ENCODE measurements at places on chromosomes 2 and 18.

GRCh38 chr2:165691615-165692014 lies 102.4 kb downstream of the GALNT3 start:
- peak; percentile 4 for DNase-seq

DNA sequence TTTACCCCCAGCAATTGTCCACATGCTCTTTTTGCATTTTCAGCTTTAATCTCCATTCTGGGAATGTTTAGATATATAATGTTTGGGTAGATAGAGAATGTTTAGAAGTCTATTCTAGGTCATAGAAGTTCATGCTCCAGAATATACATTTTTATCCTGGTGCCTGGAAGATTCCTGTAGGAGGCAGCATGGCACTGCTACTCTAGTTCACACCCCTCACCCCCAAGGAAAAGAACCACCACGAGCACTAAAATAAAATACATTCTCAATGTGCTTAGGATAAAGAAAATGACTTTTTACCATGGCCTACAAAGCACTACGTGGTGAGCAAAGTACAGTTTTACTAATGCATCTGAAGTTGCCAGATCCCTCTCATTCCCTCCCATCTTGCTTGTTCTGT lies 53.8 kb downstream of the MYO1B start:
- DNase-seq = no peak

- DNase-seq = no peak
Measured at GRCh38 chr2:240024766-240025165, 376 bp downstream of the NDUFA10 start.

- no peak for DNase-seq
Measured at GRCh38 chr2:147482111-147482895, 362.5 kb upstream of the ACVR2A start.

DNA sequence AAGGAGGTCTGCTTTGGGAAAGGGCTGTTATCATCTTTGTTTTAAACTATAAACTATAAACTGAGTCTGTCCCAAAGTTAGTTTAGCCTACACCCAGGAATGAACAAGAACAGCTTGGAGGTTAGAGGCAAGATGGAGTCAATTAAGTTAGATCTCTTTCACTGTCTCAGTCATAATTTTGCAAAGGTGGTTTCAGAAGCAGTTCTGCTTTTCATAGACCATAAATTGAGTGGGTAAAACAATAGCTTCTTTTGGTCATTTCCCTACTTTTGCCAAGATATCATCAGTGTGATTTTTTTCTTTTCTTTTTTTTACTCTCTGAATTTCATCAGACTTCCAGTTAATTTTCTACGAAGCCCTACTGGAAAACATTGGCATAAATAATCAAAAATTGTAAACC lies 117.0 kb downstream of the AP1S3 start:
- DNase-seq = no peak

DNA sequence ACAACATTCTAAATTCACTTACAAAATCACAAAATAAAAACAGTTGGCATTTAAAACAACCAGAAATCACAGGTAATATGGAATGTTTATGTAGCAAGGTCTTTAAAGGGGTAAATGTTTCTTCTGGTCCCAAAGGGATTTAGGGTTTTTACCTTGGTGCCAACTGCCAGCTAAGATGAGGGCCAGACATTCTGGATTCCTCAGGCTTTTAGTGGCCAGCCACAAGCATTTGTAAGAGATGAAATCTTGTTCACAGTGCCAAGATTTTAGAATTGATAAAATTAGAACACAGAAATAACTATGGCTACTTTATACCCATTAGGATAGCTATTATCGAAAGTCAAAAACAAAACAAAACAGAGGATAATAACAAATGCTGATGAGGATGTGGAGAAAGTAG lies 60.4 kb upstream of the CDKL4 start:
- no peak for DNase-seq

GRCh38 chr2:234291765-234292204 lies 205.1 kb downstream of the ARL4C start:
- no peak for DNase-seq

GRCh38 chr2:112201696-112202430 lies 53.0 kb downstream of the ZC3H8 start:
- no peak for DNase-seq

DNA sequence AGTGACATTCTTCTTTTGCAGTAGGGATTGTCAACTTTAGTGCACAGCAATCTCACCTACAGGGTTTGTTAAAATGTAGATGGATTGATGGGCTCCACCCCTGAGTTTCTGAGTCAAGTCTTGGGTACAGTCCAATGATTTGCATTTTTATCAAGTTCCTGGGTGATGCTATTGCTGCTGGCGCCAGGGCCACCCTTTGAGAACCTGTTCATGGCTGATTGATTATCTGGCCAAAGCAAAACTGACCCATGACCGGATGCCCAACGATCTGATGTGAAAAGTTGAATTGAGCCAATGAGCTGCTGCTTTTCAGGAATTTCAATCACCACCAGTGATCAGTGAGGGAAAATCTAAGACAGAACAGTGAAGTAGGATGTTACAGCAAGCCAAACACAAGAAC lies 675.3 kb downstream of the TMEM182 start:
- no peak for DNase-seq

DNA sequence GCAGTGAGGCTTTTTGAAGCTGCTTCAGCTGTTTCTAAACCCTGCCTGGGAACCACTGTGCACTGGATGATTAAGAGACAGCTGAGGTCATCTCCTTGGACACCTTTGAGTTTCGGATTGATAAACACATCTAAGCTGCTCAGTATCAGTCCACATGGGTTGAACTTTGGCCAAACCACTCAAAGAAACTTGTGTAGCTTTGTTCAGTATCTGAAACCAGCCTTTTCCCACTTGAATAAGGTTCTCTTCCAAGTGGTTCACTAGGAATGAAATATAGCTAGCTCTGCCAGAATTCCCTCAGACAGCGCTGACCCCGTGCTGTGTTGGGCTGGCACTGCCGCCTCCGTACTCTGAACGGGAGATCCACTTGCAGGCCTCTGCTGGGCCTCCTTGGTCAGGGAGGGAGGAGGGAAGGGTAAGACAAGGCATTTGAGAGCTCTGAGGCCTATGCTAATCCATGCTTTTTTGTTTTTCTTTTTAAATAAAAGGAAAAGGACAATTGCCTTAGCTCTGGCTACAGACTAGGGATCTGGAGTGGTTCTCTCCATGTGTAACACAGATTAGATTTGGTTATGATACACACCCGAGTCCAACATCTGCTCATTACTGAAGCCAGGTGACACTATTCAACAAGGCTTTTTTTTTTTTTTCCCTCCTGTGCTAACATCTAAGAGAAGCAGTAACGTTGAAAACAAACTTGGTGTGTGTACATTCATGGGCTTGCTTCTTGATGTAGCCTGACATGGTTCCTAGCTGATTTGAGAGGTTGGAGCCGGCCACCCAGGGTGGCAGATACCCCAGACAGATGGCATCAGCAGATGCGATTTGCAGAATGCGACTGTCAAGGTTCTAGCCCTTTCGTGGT lies 67.7 kb downstream of the NCK2 start:
- peak; percentile 61 for DNase-seq

DNA sequence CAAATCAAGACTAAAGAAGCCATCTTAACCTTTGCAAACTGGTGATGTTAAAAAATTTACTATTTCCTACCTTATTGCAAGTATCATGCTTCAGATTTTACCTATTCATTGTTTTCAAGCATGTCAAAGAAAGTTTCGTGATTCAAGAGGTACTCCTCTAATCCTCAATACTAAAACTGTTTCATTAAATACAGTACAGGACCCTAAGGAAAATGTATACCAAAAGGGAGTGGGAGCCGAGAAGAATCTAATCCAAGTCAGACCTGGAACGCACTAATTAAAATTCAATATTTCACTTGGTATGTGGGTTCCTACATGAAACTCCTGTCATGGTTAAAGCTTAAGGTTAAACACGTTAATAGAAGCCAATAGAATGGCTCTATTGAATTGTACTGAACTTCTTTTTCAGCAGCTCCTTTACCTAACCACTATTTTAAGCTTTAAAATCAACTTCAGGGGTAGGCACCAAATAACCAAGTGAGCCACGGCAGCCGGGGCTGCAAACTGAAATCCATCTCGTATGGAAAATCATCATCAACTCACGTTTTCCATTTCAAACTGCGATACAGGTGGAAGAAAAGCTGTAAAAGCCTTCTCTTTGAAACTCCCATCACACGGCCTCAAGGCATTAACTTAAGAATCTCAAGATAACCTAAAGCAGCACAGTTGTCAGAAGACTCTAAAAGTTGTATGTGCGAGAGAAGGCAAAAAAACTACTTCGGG lies 188.8 kb downstream of the ZEB2 start:
- no peak for DNase-seq

DNA sequence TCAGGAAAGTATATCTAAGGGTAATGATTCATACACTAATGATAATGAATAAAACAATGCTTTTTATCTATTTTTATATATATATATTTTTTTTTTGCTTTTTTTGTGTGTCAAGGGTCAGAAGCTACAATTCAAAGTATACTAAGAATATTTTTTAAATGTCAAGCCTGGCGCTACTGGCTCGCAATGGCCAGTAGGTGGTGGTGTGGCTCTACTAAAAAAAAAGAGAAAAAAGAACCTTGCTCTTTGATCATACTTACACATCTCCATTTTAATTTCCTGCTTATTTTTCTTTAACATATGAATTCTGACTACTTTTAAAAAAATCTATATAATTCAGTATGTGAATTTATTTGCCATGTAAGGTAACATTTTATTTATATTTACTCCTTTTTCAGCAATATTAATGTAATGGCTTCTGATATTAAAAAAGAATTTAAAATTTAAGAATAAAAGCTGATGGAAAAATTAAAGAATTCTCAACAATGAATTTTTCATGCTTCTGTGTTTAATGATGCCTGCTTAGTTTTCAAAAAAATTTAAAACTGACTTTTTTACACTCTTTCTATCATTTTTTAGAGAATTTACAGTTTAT lies 232.9 kb downstream of the GULP1 start:
- peak; percentile 56 for DNase-seq

DNA sequence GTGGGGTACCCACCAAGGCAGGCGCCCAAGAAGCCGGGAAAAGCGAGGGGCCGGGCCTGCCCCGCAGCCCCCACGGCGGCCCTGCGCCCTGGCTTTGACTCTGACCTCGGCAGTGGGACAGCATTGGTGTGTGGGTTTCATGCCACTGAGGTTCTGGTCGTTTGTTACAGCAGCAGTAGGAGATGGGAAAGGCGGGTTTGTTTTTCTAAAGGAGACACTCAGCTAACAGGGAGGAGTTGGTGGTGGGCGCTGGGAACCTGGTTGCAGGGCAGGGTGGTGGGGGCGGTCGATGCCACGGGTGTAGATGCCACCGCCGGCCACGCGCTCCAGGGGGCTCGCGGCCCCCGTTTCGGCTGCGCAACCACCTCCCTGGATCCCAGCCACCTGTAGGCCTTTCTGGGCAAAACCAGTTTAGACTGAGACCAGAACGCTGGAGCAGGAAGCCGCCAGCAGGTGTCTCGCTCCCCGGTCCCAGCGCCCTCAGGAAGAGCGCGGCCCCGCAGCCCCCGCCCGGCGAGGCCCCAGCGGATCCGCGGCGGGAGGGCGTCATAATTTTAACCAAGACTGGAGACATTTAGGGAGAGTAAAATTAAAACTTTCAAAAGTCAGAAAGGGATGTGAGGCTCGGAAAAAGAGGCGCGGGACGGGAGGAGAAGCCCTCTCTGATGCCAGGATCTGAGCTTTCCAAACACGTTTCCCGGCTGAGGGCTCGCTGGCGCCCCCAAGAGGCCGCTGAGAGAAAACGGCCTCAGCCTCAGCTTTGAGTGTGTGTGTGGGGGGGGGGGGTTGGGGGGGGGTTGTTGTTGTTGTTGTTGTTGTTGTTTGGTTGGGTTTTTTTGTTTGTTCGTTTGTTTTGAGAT lies 17.4 kb downstream of the CIDEA start:
- peak; percentile 59 for DNase-seq

DNA sequence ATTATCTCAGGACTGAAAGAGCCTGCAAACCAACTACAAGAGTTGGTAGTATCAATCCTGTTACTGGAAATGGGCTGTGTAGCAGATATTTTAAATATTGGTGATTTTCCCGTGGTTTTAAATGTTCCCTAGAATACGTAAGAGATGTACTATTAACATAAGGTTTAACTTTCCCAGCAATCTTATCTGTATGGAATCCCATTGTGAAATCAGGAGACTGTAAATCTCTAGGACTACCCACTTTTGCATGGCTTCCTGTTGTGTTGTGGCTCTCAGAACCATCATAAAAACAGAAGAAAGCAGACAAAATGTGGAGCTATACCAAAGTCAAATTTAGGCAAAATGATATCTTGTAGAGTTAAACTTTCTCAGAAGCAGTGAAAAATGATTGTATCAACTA lies 641.5 kb upstream of the SETBP1 start:
- DNase-seq = no peak

DNA sequence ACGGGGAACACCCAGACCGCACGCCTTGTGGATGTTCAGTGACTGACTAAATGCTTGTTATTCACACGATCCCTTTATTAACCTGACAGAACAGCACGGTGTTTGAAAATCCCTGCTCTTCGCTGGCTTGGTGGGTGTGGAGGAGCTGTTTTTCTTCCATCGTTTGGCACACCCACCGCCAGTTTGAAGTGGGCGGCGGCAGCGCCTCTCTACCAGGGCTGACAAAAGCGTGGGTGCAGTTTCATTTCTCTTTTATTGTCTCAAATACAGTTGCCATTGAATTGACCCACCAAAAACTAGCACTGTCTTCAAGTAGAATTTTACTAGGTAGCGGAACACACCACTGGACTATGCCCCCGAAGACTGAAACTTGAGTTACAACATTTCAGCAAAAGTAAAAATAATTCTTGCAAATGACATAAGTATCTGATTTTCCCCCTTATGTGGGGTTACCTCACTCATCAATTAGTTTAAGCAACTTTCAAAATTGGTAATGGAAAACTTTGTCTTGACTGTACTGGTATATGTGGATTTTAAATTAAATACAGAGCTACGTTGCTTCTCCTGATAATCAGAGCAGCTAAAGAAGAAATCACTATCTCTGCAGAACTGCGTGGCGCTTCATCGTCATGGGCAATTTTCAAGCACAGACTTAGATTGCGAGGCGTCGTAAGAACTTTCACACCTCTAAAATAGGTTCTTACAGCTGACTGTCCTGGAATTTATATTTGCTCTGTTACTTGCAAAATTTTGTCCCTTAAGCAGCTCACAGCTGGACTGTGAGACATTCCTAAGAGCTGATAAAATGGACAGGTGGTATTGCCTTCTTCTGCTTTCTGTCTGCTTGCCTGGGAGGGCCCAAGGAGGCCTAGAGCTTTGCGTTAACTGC lies 60.9 kb downstream of the LDLRAD4 start:
- no peak for DNase-seq

DNA sequence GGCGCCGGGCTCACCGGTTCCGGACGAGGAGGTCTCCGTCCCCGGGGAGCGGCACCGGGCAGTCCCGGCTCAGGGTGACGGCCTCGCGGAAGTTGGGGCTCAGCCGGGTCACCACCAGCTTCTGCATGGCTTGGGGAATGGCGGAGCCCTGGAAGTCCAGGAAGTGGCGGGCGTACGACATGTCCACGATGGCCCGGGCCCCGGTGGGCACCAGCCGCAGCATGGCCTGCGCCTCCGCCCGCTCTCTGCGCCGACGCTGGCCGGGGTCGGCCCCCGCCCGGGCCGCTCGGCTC lies 157 bp downstream of the PTGR3 start:
- no peak for DNase-seq

GRCh38 chr18:8229787-8230186 lies 379.4 kb upstream of the RAB12 start:
- DNase-seq = no peak

- DNase-seq = no peak
Measured at GRCh38 chr2:147543056-147543455, 301.8 kb upstream of the ACVR2A start.
